Caki2 (cell line): ENCODE measurements at places on chromosomes 7 and 10.

DNA sequence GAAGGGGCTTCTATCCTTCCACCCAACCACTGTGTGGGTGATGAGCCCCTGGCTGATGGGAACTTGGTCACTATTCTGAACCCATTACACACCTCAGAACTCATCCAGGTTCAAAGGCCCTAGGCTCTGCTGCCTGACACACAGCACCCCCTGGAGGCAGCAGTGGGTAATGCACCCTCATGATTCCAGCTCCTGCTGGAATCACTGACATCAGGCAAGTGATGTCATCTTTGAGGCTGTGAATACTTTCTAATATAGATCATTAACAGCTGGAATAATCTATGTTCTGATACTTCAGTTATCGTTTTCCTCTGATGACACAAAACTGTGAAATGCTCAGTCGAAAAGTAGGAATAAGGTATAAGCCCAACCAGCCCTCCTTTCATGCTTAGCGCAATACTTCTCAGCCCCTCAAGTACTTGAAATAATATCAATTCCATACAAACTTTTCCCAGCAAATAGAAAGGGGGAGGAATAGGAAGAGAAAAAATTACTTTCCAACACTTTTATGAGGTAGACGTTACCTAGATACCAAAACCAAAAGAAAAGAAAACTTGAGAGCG lies 7.5 kb upstream of the RBP3 start:
- peak; percentile 30 for DNase-seq

- DNase-seq = no peak
Measured at GRCh38 chr10:126536148-126536547, 134.3 kb downstream of the C10orf90 start.

- DNase-seq = no peak
Measured at GRCh38 chr7:95267754-95268153, 56.6 kb downstream of the PON1 start.

GRCh38 chr10:121845044-121845784 lies 82.6 kb downstream of the ATE1 start:
- no peak for DNase-seq

- no peak for DNase-seq
Measured at GRCh38 chr10:84221916-84222315, 3.4 kb downstream of the LRIT2 start.
